AG20443 (cell line): ENCODE measurements at places on chromosomes 5 and 9.

DNA sequence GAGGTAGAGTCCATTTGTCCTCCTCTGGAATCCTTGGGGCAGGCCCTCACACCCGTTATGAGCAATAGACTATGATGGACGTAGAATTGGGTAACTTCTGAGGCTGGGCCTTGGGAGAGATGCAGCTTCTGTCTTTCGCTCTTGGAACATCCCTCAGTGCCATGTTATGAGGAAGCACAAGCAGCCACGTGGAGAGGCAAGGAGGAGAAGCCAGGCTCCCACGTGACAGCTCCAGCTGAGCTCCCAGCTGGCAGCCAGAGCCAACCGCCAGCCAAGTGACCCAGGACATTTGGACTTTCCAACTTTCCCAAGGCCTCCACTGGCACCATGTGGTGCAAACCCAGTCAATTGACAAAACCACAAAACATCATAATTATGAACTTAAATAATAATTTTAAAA, 43.0 kb upstream of the BOD1 start:
- DNase-seq = no peak

DNA sequence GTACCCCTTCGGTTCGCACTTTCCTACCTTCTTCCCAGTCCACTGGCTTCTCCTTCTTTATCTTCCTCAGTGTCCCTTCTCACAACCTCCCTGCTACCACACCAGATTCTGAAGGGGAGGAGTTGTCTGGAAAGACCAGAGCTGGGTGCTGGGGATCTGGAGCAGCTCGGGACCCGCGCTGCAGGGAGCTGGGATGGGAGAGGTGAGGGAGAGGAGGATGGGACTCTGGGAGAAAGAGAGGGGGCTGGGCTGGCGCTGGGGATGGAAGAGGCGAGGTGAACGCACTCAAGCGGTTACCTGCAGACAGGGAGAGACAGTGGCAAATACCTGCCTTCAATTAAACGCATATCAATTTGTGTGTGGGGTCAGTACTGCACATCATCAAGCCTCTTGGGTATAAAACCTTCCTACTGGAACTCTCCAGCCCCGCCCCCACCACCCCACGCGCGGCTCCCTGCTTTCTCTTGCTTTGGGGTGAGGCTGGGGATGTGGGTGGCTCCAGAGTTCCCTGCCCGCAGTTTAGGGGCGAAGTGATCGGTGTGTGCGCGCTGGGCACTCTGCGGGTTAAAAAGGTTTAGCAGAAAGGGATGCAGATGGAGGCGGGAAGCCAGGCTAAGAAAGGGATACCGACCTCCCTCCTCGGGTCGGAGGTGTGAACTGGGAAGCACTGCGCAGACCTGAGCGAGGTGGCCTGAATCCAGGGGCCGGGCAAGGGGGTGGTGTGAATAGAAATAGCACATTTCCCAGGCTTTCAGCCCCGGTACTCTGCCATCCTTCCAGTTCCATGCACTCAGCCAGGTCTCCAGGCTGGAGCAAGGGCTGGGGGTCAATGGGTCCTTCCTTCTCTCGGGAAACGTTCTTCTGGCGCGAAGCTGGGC, 977 bp upstream of the PAM start:
- no peak for DNase-seq

DNA sequence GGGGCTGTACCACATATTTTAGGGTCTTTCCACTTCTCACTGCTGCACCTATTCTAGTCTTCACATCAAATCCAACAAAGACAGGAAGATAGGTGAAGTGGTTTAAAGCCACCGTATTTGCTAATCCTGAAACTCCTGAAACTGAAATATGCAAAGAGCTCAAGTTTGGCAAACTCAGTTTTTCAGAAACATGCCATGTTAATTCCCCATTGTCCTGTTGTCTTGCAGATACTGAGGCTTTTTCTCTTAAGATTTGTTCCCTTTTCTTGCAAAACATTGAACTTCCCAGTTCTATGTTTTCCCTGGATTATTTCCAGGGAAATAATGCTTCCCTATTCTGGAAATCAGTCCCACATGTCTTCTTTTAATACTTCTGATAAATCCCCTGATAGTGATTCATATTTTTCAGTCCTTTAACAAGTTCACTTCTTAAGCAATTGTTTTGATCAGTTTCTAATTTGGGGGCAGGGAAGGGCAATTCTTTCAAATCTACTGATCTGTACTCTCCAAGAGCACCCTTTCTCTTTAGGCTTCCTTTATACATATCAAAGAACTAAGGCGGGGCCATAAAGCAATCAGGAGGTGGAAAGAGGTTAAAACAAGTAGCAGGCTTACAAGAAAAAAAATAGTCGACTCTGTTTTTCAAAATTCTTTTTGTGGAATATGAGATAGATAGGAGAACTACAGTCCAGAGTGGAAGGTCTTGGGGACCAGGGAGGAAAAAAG, 648.5 kb downstream of the BNC2 start:
- no peak for DNase-seq

DNA sequence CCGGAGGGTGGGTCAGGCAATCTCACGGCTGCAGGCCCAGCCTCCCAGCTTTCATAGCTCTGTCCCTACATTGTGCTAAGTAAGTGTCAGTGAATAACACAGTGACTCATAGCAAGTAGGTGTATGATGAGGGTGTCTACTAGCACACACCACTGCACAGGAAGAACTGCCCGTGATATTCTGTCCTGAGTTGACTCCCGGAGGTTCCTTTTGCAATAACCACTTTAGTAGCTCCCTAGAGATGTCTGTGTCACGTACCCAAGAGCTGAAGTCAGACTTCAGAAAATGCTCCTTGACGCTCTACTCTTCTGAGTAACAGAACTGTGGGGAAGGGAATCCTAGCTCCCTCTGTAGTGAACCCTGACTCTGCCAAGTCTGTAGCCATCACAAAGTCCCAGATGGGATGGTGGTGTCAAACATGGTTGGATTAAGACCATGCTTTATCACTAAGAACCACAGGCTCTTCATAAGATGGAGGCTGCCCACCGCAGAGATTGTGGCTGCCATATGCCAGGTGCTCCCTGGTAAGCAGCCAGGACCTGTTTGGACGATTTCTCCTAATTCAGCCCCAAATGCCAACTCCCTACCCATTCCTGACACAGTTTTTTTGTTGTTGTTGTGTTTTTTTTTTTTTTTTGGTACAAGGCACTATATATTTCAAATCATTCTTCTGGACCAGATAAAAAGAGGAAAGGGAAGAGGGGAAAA, 352.6 kb upstream of the PANK3 start:
- peak; percentile 88 for DNase-seq

DNA sequence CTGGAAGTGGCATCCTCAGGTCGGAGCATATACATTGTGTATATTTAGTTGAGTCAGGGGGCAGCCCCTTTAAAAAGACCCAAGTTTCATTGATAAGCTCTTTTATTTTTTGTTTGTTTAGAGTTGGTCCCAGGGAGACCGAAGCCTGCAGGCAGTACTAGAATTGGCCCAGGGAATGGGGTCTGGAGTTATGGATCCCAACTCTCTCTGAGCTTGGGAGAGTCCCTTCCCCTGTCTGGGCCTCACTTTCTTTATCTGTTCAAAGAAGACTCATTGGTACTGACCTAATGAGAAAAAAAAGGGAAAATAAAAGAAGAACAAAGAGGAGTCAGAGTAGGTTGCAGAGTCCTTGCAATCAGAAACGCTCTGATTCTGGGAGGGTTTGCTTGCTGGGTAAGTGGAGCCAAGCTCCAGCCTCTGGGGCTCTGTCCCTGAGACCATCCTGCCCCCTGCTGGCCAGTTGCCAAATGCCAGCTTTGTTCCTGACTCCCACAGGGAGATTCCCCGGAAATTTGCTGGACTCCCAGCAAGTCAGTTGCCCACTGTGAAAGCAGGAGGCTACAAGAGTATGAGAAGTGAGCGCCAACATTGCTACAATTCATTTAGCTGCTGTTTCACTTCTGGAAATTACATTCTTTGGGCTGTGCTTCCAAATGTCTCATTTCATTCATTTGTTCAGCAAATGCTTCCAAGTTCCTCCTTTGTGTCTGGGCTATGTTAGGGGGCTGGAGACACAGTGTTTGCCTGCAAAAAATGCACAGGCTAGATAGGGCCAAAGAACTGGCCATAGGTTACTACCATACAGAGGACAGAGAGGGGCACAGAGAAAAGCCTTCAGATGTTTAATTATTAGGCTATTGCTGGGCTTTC, 156.2 kb downstream of the MELK start:
- DNase-seq = peak; percentile 68

DNA sequence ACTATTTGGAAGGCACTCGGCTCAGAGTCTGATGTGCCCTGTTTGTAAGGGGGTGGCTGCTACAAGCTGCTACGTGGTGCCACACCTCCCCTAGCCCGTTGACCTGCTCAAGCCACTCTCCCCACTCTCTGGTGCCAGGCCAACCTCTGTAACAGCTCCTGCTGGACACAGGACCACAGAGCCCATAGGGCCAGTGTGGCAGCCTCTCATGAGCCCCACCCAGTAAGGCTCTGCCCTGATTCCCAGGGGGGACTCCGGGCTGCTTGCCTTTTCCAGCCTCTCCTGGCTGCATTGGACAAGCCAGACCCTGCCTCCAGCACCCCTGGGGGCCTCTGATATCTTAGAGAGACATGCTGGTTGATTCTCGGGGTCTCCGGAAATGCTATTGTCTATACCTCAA, 53.3 kb upstream of the ANGPTL2 start:
- no peak for DNase-seq

- no peak for DNase-seq
These were observed 168.1 kb downstream of the KDM4C start for GRCh38 chr9:6925836-6926235.

- no peak for DNase-seq
These were observed 261.9 kb downstream of the PBX3 start for GRCh38 chr9:126009047-126009446.
